ENCODE measurements at places on chromosomes 1 and 21.

DNA sequence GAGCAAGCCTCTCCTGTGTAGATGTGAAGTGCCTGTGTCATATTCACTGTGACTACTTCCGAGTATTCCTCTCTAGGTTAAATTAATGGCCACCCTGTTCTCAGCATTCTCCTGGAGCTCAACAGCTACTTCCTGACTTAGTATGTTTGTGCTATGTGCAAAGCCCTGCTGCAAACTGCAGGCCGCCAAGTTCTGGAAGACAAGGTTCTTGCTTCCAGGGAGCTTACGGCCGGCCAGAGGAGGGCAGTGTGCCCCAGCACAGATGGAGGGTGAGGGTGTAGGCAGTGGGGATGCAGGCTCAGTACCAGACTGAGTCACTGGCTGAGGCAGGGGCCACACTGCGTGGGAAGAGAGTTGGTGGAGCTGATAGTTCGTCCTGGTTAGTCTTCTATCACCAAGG lies 43.2 kb downstream of the ELK4 start:
- peak; percentile 65 for DNase-seq

DNA sequence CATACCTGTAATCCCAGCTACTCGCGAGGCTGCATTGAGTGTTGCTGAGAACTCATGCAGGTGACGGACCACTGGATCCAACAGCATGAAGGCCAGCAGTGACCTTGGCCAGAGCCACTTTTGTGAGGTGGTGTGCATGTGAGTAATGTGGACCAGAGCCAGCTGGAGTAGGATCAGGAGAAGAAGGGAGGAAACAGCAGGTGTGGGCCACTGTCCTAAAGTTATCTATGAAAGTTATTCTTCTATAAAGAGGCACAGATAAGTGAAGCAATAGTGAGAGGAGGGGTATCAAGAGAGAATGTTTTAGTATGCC lies 47.8 kb downstream of the TCP10L start:
- DNase-seq = no peak

DNA sequence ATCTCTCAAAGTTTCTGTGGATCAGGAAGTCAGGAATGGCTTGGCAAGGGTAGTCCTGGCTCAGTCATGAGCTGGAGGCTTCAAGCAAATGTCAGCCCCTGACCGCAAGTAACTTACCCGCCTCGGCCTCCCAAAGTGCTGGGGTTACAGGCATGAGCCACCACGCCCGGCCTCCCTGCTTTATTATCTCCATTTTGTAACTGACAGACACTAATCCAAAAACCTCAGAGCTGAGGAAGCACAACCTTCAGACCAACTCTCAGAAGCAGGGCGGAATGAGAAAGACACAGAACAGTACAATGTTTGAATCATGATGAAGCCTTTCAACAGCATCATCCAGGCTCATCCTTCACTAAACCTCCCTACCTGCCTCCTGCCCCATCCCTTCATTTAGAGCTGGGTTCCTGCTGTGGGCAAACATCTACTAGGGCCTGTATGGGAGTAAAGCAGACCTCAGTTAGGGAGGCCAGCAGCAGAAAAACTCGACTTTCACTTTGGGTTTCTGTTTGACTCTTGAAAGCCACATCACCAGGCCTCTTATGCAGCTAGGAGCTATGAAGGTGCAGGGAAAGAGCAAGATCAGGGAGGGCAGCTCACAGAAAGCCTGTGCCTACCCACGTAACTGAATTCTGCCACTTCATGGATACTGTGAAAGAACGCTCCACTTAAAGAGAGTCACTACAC lies 84.4 kb upstream of the RAB4A start:
- no peak for DNase-seq

GRCh38 chr1:2269193-2269921 lies 41.2 kb downstream of the SKI start:
- DNase-seq = no peak

DNA sequence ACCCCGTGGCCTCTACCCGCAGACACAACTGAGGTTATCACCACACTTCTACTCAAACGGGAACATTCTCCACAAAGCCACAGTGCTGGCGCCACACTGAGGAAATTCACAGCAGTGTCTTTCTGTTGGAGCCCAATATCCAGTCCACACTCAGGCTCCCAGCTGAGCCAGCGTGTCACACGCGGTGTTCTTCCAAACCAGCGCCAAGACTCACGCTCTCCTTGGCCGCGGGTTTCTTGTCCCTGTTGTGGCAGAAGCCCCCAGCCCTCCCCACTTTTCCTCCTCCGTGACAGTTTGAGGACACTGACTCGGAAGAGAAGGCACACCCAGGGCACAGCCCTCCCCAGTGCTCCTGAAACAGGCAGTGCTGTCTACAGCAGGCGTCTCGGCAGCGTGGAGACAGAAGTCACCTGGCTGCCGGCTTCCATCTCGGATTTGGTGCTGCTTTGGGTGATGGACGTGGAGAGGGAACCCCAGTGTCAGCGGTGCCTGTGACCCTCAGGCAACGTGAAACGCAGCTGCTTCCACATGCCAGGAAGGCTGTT lies 35.4 kb upstream of the AGPAT3 start:
- no peak for DNase-seq

- no peak for DNase-seq
These were observed 4.2 kb downstream of the GJA4 start for GRCh38 chr1:34796990-34797389.

- no peak for DNase-seq
These were observed 192.2 kb upstream of the NRIP1 start for GRCh38 chr21:15256996-15257395.

DNA sequence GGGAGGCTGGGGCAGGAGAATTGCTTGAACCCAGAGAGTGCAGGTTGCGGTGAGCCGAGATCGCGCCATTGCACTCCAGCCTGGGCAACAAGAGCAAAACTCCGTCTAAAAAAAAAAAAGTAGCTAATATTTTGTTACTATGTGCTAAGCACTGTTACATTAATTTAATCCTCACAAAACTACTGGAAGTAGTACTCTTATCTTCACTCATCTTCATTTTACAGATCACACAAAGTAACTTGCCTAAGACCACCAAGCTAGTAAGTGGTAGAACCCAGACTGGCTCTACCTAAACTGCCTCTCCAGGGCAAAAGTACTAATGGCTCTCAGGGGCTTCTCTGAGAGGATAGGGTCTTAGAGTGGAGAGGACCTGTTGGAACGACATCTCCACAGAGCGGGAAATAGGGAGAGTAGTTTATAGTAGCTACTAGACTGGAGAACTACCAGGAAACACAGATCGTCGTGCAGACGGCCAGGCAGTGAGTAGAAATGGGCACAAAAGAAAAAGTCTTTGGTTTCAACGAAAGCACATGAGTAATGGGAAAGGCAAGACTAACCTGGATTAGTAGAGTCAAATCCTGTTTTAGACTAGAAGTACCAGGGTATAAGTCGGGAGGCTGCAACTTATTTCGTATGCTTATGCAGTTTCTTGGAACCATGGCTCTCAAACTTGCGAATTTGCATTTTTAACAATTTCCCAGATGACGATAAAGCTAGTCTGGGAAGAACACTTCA lies 1.4 kb downstream of the CLCC1 start:
- no peak for DNase-seq

GRCh38 chr1:111756124-111756513 lies 418 bp downstream of the DDX20 start:
- no peak for DNase-seq

DNA sequence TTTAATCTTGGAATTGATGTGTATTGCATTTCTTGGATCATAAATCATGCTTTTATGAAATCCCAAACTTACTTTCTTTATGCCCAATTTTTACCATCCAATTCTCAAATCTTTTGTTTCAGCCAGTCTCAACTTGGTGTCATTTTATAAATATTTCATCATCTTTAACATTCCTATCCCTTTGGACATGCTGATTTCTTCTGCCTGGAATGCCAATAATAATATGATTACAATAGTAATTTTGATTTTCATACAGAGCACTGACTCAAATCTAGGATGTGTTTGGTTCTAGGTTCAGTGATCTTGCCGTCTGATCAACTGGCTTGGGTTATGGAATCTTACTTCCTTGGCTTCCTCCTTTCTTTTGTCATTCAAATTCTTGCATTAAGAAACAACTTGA lies 12.8 kb downstream of the RRP15 start:
- no peak for DNase-seq
